ENCODE measurements at places on chromosomes 16 and 17.
A peak's percentile ranks its signal among the peaks of the same experiment; 100 is the strongest.

DNA sequence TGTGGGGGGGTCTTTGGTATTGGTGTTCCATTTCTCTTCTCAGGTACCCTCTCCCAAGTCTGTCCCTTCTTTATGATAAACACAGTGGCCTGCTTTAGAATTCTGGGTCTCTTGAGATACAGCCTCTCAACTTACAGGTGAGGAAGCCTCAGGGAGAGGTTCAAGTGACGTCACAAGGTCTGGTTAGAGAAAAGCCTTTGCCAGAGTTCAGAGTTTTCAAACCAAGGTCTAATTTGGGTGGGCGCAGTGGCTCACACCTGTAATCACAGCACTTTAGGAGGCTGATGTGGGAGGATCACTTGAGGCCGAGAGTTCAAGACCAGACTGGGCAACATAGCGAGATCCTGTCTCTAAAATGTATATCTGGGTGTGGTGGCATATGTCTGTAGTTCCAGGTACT is 2.1 kb downstream of the IRF8 start:
- DNase-seq, result no peak

DNA sequence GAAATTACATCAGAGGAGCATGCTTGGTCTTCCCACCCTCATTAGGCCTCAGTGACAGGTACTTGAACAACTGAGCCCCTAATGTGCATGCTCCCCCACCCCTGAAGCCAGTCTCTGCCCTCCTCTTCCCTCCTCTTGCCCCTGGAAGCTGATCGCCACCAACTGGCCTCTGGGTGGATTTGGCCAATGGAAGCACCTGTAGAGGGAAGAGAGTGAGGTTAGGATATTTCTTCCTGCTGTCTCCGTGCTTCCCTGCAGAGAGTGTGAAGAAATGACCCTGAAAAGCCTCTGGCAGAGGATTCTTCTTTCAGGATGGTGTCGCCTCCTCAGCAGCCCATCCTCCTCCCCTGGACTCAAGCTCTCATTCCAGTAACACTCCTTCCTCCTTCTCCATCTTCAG is 5.9 kb upstream of the CBLN1 start:
- no peak for DNase-seq

DNA sequence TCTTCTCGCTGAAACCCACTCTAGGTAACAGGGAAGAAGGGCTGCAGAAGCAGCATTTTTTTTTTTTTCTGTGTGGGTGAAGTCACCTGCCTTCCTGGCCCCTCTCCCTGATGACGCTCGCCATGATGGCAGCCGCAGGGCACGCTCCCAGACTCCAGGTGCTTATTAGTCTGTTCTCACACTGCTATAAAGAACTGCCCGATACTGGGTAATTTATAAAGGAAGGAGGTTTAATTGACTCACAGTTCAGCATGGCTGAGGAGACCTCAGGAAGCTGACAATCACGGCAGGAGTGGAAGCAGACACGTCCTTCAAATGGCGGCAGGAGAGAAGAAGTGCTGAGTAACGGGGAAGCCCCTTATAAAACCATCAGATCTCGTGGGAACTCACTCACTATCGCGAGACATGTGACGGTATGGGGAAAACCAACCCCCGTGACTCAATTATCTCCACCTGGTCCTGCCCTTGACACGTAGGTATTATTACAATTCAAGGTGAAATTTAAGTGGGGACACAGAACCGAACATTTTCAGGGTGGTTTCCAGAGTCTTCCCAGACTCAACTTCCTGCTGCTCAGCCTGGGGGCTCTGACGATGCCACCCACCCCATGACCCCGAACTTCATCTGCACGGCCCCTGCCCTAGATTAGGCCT is 34.9 kb upstream of the NLRP1 start:
- no peak for DNase-seq

DNA sequence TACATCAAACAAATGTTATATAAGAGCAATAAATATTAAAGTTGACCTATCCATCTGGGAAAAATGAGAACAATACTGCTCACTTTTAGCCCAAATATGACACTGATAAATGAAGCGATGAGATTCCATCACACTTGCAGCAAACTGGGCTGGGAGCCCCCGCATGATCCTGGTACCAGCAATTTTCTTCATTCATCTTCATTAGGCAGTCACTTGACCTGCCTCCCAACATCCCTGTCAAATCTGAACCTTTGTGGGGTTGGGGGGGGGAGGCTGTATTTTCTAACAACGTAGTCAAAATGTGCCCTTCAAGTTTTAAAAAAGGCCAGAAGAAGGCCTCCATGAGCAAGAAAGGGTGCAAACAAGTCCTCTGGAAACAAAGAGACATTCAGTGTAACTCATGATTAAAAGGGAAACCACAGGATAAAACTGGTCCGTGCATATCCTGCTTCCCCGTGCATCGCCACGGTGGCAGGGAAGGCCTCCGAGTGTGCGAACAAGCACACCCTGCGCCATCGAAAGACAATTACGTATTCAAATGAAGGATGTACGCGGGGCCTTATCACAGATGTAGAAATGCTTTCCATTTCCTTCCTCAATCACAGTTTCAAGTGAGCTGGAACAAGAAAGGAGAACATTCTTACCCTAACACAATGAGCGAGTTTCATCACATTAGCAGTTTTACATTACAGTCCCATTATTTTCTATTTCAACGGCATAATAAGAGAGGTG is 48.4 kb downstream of the TOX3 start:
- DNase-seq, result peak; percentile 83

- no peak for DNase-seq
These were observed 16.6 kb downstream of the CEP131 start for GRCh38 chr17:81206166-81206565.

GRCh38 chr16:56019274-56019673 is 144.1 kb upstream of the CES5A start:
- no peak for DNase-seq

DNA sequence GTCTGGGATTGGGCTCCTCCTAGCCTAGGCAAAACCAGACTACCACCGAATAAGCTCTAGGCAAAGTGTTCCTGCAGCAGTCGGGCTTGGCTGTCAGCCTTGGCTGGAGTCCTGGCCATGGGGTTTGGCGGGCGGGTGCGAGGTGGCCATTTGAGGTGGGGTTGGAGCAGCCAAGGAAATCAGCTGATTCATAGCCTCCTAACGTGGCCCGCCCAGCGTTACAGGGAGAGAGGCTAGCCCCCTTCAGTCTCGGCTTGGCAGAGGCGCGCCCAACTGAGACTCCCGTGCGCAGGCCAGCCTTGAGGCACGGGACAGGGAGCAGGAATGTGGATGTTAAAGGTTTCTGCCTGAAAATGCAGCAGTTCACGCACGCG is 1.9 kb downstream of the PMP22 start:
- peak; percentile 85 for DNase-seq

- no peak for DNase-seq
These were observed 339.8 kb upstream of the TNRC6C start for GRCh38 chr17:77618731-77619130.

- DNase-seq, result no peak
These were observed 63.5 kb upstream of the C17orf78 start for GRCh38 chr17:37312137-37312923.

GRCh38 chr17:45368651-45369050 is 51.8 kb upstream of the MAP3K14 start:
- DNase-seq, result no peak

GRCh38 chr17:6713130-6713917 is at the start of gene SLC13A5:
SLC13A5 (minus strand) TSS chr17:6713369; CDS start chr17:6713333, 36 bp downstream.
- no peak for DNase-seq

GRCh38 chr16:31718998-31719397 is 154.6 kb upstream of the ZNF267 start:
- DNase-seq, result no peak

All from pons (tissue), 1 donor.